ENCODE measurements at places on chromosomes 6 and 20.

- DNase-seq, result no peak
These were observed 16.6 kb upstream of the MAPK13 start for GRCh38 chr6:36113703-36114102.

GRCh38 chr6:45036103-45036502, 292.0 kb upstream of the RUNX2 start:
- no peak for DNase-seq

DNA sequence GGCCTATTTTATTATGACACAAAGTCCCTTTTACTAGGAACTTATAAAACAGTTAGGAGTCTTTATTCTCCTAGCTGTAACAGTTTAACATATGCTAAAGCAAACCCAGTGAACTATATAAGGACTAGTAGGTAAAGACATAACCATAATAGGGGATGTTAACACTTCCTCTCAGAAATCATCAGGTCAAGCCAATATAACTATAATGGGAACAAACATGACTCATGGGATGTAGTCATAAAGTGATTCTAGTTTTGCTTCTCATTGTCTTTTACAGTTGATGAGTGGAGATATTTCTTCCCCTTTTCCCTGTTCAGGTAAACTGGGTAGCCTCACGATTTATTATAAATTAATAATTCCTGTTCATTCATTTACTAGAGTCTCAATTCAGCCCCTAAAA, 9.7 kb downstream of the PTCHD4 start:
- DNase-seq, result no peak

DNA sequence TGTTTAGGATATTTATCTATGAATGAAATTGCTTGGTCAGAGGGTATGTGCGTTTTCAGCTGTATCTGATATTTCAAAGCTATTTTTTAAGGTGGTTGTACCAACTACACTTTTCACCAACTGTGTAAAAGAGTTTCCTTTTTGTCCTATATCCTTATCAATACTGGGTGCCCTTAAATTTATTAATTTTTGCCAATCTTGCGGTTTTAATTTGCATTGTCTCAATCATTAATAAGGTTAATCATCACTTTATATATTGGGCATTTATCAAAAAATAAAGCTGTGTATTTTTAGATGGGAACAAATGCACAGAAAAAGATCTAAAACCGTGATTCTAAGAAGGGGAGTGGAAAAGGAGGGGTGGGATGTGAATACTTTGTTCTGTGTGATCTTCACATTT, 66.7 kb upstream of the SALL4 start:
- no peak for DNase-seq

DNA sequence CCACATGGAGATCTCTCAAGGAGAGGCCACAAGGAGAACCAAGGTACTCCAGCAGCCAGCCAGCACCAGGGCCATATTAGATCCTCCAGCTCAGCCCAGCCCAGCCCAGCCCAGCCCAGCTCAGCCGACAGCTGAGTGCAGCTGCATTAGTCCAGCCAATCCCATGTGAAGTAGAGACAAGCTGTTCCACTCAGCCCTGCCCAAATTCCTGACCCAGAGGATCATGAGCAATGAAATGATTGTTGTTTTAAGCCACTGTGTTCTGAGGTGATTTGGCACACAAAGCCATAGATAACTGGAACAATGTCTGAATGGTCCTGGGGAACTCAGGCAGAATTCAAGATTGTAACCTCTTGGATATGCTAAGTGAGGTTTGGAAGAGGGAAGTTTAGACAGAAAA, 59.5 kb upstream of the BMP2 start:
- no peak for DNase-seq

DNA sequence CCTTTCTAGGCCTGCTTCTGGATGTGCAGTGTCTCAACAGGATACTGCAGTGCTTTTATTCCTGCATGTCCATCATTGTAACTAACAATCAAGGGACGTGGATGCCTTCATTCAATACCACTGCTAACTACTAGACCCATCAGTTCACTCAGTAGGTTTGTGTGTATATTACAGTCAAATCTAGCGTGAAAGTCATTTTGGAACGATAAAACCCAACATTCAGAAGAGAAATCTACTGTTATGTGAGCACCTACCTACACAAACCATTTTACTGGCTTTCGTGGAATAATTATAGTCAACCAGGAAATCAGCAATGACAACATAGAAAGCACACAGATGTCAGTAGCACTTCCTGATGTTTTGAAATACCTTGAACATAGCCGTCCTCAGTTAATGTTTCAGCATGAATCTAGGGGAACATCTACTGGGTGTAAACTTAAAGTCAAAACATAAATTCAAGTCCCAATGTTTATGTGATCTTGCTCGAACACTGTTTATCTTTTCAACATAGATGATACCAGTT, 270.6 kb downstream of the FARS2 start:
- no peak for DNase-seq

DNA sequence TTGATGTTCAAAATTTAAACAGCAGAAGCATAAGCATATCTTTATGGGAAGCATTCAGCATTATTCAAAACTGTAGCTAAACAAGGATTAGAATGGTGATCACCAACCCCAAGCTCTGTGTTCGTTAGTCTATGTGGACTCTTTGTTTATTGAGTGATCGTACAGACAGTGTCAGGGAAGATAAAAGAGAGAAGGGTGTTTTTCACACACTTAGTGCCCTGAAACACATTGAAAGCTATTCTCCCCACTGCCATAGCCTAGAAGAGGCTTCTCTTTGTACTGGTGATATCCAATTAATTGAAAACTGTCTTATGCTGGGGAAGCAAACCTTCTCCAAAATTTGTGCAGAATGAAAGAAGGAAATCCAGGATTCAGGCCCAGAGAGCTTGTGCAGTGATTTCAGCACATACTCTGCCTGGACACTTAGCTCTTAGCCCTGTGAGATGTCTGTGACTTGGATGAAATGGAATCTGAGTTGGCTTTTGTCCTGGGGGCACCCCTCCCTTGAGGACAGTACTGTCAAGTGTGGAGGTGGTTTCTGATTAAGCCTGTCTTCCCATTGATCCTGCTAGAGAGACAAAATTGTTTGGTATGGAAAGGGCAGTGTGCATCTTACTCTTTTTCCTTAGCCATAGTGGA, 125.7 kb upstream of the MTHFD1L start:
- DNase-seq, result no peak

DNA sequence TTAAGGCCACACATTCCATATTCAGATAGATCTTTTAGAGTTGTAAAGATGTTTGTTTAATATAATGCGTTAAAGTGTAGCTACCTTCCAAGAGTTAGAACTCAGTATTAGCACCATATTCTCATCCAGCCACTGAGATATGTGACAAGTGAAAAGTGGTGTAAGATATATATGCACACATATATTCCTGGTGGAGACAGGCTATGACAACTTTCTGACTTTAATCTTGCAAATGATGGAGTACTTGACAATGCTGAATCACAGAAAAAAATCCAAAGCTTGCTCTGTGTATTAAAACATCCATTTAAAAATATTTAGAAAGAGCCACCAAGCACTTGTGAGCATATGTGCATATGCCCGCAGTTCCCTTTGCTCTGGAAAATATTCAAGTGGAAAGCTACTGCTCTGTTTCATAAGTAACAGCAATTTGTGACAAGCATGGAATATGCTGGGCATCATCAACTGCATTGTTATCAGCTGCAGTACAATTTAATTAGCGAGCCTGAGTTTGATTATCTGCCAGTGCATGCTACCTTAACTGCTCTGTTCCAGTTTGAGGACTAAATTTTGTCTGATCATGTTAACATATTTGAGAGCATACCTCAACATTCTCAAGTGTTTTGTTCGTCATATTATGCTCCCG, 64.8 kb downstream of the VIP start:
- no peak for DNase-seq

DNA sequence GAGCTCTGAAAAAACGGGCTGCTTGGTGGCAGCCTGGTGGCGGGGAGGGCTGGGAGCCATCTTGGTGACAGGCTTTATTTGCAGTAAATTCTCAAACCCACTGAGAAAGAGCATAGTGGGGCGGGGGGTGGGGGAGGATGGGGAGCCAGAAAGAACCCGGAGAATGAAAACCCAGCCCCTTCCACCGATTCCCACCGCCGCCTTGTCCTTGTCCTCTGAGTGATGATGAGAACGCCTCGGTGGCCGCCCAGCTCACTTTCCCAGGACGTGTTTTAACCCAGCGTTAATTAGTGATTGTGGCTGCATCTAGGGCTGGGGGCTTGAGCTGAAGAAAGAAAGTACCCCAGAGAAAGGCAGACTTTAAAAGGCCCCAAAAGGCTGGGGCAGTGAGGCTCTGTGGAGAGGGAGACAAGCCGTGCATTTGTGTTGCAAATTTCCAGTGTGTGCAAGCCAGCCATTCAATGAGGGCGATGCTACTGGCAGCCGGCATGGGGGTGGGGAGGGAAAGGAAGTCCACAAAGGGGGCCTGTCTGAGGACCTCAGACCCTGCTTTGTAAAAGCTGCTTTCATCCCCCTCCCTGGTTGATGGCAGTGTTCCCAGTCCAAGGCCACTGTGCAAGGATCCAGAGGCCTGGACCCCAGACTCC, 6.2 kb upstream of the GHRH start:
- DNase-seq, result no peak

GRCh38 chr6:68235326-68235784, 399.7 kb upstream of the ADGRB3 start:
- no peak for DNase-seq

DNA sequence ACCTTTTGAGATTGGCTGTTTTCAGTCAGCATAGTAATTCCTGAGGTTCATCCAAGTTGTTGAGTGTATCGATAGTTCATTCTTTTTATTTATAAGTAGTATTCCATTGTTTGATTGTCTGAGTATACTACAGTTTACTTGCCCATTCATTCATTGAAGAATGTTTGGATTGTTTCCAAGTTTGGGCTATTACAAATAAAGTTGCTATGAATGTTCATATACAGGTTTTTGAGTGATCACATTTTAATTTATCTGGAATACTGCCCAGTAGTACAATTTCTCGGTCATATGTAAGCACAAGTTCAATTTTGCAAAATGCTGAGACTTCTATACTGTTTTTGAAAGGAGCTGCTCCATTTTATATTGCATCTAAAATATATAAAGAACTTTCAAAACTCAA, 14.2 kb upstream of the EPHA7 start:
- DNase-seq, result no peak

GRCh38 chr6:20203561-20204511, 8.4 kb downstream of the MBOAT1 start:
- no peak for DNase-seq

DNA sequence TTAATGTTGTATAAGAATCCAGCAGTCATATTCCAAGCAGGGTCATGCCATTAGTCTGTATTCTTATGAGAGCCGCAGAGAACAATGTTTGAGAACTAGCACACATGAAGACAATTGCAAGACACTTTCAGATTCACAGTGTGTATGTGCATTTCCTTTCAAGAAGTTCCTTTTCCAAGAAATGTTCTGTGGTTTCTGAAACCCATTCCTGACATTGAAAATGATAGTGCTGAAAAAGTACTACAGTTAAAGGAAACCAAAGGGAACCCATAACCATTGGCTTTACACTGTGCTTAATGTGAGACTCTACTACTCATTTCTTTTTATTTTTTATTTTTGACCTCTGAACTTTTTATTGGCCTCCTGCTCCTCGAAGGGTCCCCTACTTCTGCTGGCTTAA, 4.2 kb upstream of the CALHM6 start:
- DNase-seq, result no peak

GRCh38 chr6:156648616-156649015, 128.6 kb upstream of the ARID1B start:
- no peak for DNase-seq

- no peak for DNase-seq
These were observed 7.9 kb upstream of the RALY start for GRCh38 chr20:33985830-33986229.

Measured in activated effector memory CD4-positive, alpha-beta T cell treated with Interleukin-2 at 50 U/mL for 16 hours (primary cell).